ENCODE measurements at places on chromosomes 12 and 14. TPM values are rescaled to one million over a fixed set of nuclear protein-coding genes. Genes with fewer than 3 reads are reported as not detected.
A peak's percentile ranks its signal among the peaks of the same experiment; 100 is the strongest.

GRCh38 chr14:92551044-92551841, 37.7 kb downstream of the RIN3 start:
- no peak for DNase-seq

DNA sequence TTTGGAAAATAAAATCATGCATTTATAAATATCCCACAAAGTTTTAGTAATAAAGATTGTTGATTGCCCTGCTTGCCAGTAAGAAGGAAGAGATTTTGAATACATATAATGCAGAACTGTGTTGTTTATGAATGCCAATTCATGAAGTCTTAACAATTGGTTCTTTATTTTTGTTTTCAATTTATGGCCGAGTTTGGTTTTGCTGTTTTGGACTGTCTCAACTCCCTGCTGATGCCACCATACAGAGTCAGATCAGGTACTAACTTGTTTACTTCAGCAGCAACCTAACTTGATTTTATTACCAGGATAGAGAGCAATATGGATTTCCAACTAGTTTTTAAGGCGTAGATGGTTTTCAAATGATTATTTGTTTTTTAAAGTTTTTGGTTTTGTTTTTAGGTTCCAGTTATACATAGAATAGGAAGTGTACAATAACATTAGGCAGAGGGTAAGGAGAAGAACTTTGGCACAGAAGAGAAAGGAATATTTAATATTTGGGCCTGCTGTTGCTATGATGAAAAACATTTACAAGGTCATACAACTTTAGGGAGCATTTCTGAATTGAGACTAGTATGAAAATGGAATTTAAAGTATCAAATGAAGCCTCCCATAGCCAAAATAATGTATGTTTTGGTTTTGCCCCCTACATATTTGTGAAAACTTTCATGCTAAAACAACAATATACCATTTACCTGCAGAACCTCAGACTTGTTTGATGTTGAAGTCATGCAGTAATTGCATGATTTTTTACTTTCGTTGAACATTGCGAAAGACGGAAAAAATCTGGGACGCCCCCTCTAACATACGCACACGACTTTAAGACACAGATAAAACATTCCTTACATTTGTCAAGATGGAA, 904 bp upstream of the FAM177A1 start:
- no peak for DNase-seq

DNA sequence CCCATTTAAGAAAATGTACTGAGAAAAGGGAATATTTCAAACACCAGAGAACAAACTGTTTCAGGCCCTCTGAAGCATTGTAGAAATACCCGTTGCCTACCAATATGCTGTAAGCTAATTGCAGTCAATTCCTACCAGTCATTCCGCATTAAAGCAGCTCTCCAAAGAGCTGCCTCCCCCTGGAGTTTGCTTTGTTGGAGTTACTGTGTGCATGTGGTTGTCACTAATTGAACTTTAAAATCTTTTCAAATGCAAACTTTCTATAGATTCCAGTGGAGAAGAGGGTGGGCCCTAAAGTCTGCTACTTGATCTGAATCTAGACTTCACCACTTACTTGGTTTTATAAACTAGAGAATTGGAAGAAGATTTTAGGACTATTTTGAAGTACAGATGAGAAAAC, 112.7 kb downstream of the PLXNC1 start:
- DNase-seq = no peak

DNA sequence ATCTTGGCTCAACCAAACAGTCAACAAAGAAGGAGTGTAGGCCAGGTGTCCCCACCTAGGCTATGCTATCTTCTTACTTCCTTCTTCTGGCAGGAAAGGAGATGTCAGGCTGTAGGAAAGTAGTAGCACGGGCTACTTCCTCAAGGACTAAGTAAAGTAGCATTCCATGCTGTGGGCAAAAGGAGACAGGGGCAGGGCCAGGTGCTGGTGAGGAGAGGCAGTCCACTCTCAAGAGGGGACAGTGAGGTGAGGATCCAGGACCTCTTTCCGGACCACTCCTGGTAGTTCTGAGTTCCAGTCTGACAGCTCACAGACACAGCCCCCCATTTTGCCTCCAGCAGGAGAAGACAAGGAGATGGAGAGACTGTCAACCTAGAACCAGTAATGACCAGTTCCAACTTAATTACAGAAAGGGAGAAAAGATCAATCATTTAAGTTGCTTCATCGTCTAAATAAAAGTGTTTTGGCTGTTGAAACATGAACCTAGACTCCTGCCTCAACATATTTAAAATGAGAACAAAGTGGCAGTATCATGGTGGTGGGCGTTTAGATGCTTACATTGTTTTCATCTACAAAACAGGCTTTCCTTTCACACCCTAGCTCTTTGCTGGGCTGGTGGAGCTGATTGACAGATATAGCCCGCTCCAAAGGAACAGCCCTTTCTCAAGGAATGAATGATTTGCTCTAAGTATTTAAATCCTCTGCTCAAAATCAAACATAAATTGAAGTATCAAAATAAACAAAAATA, 5.1 kb upstream of the SSTR1 start:
- DNase-seq = no peak

DNA sequence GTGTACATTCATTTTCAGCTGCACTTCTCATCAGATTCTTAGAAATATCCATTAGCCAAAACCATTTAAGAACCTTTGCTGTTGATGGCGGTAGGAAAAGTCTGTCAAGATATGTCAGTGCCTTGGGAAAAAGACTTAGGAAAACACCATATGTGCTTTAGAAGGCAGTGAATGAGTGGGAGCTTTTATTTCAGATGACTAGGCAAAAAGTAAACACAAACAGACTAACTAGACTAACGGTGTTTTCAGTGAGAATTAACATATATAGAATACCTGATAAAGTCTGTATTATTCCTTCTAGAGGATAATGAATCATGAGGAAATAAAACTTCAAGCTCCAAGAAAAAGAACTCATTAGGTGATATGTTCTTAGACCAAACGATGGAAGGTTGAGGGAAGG, 418.9 kb downstream of the NAV3 start:
- no peak for DNase-seq

DNA sequence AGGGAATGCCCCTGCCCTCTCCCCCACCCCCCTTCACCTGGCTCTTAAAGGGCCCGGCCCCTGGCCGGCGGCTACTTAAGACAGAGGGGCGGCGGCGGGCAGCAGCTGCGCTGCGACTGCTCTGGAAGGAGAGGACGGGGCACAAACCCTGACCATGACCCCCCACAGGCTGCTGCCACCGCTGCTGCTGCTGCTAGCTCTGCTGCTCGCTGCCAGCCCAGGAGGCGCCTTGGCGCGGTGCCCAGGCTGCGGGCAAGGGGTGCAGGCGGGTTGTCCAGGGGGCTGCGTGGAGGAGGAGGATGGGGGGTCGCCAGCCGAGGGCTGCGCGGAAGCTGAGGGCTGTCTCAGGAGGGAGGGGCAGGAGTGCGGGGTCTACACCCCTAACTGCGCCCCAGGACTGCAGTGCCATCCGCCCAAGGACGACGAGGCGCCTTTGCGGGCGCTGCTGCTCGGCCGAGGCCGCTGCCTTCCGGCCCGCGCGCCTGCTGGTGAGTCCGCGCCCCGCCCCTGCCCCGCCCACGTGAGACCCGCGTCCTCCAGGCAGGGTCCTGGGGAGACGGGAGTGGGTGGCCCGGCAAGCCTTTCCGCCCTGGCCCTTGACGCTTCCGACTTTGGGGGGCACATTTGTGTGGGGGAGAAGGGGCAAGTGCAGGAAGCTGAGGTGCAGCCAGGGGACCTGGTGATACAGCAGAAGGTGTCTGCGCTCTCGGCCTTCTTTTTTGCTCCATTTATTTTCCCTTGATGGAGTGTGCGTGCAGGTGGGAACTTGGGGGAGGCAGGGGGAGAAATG, at the start of gene IGFBP6:
Gene IGFBP6 (plus strand): TSS at position 104 of the 790 bp plus-strand sequence. CDS start 51 bp downstream, at position 155.
- no peak for DNase-seq

- no peak for DNase-seq
Observed at GRCh38 chr12:118319627-118320026, 53.1 kb downstream of the TAOK3 start.

DNA sequence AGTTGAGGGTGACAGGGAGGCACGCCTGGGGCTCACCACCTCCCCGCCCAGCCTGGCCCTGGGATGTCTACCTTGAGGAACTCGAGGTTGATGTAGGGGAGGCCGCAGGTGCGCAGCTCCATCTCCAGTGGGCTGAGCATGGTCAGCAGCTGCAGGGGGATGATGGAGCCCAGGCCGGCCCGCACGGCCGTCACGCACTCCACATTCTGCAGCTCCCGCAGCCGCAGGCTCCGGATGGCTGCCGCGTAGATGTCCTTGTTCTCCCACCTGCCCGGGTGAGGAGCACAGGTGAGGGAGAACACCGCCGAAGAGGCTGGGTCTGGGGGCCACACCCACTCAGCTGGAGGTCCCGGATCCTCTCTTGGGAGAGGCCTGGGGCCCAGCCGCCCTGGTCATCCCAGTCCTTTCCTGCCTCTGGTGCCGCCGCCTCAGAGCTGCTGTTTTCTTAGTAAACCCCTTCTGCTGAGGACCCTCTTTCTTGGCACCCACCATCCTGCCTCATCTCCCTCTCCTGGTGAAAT, 38.2 kb downstream of the TRAFD1 start:
- DNase-seq = no peak

DNA sequence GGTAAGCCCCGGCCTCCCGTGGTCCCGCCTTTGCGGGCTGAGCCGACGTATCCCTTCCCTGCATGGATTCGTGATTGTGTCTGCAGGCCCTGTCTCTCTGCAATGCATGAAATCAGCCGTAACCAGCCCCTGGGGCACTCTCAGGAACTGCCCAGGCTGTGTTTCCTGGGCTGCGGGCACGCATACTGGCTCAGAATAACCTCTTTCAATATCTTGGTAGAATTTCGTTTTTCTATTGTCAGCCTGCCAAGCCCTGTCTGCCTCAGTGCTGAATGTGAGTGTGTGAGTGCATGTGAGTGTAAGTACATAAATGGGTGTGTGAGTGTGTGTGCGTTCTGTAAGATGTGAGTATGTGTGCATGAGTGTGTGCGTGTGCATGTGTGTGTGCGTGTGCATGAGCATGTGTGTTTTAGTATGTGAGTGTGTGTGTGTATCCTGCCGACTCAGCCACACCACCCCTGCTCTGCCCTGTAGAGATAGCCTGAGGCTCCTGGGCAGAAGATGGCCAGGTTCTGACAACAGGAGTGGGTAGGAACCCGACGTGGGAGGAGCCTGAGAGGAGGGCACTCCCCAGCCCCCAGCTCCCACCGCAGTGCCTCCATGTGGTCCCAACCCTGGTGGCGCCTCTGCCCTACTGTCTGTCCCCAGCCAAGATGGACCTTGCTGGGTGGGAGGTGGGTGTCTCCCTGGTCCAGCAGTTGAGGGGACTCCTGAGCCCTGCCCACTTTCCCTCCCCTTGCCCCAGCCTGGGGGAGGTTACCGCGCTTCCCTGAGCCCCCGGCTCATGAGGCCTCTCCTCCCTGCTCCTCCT, 268.8 kb downstream of the ADGRD1 start:
- DNase-seq = no peak

DNA sequence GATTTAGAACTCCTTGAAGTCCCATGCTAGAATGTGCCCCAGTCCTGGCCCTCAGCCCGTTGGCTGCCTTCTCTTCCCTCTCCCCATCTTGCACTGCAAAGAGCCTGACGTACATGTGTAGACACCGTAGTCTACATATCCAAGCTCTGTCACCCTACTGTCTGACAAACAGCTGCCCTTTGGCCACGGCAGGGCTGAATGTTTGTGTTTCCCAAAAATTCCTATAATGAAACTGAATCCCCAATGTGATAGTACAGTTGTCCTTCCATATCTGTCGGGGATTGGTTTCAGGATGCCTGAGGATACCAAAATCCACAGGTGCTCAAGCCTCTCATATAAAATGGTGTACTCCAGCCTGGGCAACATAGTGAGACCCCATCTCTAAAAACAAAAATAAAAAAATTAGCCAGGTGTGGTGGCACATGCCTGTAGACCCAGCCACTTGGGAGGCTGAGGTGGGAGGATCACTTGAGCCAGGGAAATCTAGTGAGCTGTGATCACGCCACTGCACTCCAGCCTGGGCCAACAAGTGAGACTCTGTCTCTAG, 12.3 kb upstream of the TFCP2 start:
- DNase-seq = no peak

DNA sequence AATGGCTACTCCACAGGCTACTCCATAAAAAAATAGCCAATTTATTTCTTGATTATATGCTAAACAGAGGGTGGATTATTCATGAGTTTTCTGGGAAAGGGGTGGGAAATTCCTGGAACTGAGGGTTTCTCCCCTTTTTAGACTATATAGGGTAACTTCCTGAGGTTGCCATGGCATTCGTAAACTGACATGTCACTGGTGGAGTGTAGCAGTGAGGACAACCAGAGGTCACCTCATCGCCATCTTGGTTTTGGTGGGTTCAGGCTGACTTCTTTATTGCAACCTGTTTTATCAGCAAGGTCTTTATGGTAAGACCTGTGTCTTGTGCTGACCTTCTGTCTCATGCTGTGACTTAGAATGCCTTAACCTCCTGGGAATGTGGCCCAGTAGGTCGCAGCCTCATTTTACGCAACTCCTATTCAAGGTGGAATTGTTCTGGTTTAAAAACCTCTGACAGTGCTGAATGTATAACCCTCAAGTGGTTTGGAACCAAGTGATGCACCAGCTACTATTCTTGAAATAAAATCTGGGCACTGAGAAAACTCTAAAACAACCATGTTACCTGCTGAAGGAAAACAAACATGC, 27.7 kb downstream of the C12orf56 start:
- DNase-seq = no peak

GRCh38 chr12:104994336-104994735, 8.2 kb downstream of the NOPCHAP1 start:
- peak; percentile 14 for DNase-seq

GRCh38 chr12:6295094-6295811, 15.2 kb upstream of the PLEKHG6 start:
- peak; percentile 90 for DNase-seq

GRCh38 chr14:54776361-54777001, 126.1 kb downstream of the GCH1 start:
- DNase-seq = no peak

GRCh38 chr14:72305561-72305960, 373.3 kb downstream of the RGS6 start:
- no peak for DNase-seq

Gene SERPINA10
- total RNA-seq = not detected

Gene SLC5A8
- total RNA-seq = under 0.01 TPM

Gene VWF
- total RNA-seq = 467 TPM

Gene RAD51AP1
- total RNA-seq = 14.1 TPM

Gene SLC6A15
- 7.7 TPM for total RNA-seq

Gene LGALS3
- 98.5 TPM for total RNA-seq

Gene LIN7A
- total RNA-seq = 0.13 TPM

Gene HOXC13
- not detected for total RNA-seq

Gene C14orf180
- not detected for total RNA-seq

Gene LGR5
- total RNA-seq = not detected

Gene NR1H4
- not detected for total RNA-seq

Gene BEGAIN
- total RNA-seq = under 0.01 TPM

Gene CCDC85C
- total RNA-seq = 5.7 TPM

All from dermis microvascular lymphatic vessel endothelial cell (primary cell).